MG63 (cell line): ENCODE measurements at places on chromosomes 2 and 18. TPM values are rescaled to one million over a fixed set of nuclear protein-coding genes. Genes with fewer than 3 reads are reported as not detected.

PHOSPHO2 gene
- total RNA-seq: 5.1 and 8.5 TPM in 2 replicates

IL36G gene
- total RNA-seq: not detected in 2 replicates

TOGARAM2 gene
- 1.0 and 3.7 TPM in 2 replicates for total RNA-seq

OTOS gene
- total RNA-seq: not detected in 2 replicates

KCNG2 gene
- not detected in 2 replicates for total RNA-seq

SPATA3 gene
- total RNA-seq: not detected in 2 replicates

SFT2D3 gene
- 8.7 and 9.2 TPM in 2 replicates for total RNA-seq

DHRS9 gene
- total RNA-seq: not detected in 2 replicates

ACP1 gene
- total RNA-seq: 130 and 152 TPM in 2 replicates

GRCh38 chr2:42286268-42286946 is 74.6 kb downstream of the COX7A2L start:
- no peak for DNase-seq

DNA sequence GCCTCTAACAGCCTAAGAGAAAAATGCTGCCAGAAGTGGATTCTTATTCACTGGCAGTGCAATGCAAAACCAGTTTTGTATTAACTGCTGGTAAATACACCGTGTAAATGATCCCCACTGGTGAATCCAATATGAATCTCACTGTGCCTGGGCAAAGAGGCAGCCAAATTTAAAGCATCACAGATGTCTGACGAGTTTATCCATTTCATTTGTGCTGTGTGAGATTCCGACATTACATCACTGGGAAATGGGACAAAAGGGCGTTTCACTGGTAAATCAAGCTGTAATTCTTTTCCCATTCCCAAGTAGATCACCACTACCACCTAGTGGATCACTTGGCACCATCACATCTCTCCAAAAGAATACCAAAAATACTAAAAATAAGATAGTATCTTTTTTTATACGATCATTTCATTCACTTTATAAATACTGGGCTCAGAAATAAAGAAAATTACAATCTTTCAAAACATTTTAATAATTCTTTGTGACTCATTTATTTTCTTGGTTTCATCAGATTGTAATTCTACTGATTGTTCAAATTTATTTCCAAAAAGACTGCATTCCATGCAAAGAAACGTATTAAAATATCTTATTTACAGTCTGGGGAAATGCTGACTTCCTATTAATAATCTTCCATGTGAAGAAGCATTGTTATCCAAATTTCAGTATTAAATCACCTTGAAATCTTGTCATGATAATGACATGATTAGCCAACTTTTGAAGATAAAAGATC is 125.6 kb downstream of the GRB14 start:
- no peak for DNase-seq

DNA sequence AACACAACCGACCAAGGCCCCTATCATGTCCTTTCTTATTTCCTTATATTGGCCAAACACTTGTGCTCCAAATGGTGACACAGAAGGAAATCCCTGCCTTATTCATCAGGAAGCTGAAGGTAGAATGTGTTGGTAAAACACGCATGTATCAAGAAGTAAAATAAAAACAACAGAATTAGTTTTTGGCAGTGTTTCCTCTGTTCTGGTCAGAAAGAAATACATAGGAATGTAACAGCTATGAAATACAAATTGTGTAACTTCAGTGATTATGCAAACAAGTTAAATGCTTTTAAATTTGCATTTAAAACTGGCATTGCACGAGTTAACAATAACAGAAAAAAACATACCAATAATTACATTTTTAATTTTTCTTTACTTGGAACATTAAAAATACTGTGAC is 19.3 kb downstream of the ST6GAL2 start:
- DNase-seq: no peak

- no peak for DNase-seq
Measured at GRCh38 chr2:204059016-204059415, 122.5 kb downstream of the ICOS start.

GRCh38 chr2:179247318-179248023 is 17.2 kb downstream of the SESTD1 start:
- no peak for DNase-seq

DNA sequence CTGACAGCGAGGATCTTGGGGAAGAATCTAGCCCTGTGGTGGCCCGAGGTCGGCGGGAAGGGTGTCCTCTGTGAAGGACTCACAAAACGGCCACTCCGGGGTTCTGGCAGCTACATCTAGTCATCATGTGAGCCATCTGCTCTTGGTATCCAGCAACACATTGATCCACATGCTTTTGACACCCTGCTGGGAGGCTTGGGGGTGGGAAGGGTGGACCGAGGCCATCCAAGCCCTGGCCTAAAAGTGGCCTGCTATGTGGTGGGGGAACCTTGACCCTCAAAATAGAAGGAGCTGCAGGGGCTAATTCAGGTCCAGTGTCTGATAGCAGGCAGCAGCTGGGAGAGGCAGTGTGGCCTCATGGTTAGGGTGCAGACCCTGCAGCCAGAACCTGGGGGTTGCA is 145.7 kb downstream of the CELF4 start:
- DNase-seq: no peak

- DNase-seq: no peak
Measured at GRCh38 chr2:106562268-106563186, 75.4 kb downstream of the CD8B2 start.

DNA sequence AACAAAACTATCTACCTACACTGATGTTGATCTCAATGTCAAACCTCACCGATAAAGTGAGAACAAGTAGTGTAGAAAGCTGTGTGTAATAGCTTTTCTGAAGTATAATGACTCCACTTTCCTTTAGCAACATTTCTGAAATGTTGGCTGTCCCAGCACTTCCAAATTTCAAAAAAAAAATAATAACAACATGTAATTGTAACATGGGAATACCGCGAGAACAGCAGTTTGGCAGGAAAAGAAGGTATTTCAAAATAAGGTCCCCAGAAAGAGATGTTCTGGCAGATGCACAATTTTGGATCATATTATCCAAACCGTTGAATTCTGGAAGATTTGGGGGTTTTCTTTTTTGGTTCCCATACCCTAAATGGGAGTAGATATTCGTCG is 352.0 kb downstream of the ARHGAP15 start:
- no peak for DNase-seq

GRCh38 chr2:170077830-170078569 is 99.9 kb upstream of the MYO3B start:
- no peak for DNase-seq

DNA sequence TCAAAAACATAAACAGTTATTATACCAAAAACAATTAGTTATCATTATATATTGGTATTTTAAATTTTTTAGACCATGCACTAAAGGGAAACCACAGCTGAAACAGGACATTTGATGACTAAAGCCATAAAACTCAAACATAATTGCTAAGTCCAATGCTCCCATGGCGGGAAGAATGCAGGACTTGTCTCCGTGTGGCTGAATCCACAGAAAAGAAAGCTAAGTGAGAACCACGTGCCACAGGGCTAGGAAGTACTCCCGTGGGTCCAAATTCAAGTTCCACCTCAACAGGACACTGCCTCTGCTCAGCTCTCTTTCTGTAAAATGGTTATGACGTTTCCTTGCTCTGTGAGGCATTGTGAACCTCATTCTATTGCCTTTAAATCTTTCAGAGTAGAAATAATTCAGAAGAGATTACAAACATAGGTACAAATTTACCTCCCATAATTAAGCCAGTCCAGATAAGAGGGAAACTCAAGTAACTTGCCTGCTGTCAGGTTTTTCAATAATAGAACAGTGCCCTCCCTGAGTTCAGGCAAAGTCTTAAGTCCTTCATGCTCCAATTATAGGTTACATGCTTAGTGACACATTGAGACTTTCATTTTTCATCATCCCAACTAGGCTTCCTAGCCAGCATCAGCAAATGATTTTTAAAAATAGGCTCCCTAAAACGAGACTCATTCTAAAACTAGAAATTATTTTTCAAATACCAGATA is 36.7 kb downstream of the FTCDNL1 start:
- DNase-seq: no peak

DNA sequence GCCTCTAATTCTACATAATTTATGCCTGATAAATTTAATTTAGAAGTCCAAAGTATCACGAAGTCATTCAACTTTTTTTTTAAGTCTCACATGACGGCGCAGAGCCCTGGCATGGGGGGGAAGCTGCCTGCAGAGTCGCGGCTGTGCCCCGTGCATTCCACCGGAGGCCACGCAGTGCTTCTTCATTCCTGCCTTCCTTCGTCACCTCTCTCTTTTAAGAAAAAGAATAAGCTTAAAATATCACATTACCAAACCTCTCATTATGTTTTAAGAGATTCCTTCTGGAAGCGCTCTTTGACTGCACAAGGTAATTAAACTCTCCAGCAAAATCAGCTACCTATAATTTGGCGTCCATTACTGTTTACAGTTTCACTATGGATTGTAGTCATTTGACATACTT is 20.3 kb upstream of the KIDINS220 start:
- peak; percentile 58 for DNase-seq

DNA sequence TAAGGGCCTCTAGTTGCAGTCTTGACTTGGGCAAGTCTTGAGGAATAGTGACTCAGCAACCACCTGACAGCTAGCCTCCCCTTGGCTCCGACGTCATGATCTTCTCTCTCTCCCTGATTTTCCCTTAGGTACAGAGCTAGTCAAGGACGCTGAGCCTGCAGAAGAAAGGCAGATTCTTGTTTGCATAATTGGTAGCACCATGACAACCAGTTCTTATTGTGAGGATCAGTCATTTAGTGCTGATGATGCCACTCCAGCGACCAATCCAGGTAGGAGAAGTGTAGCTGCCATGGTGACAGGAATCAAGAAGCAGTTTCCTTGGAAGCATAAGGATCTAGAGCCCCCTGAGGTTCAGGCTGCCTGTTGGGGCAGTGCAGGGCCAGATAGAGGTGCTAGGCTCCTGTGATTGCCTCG is 2.8 kb upstream of the RESP18 start:
- DNase-seq: no peak

DNA sequence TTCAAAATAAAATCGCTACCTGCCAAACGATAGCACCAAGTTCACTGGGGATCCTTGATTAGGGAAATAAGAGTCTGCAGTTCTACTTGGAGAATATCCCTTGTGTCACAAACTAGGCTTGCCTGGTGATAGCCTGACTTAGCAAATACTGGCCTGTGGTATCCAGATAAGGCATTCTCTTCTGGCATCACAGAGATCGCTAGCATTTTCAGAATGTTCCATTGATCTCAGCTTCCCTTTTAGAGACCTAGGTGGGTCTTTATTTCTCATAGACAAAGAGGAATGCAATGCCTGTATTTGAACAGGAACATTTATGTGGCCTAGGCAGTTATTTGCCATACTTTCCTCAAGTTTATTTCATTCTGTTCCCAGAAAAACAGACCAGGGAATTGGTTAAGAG is 349.1 kb downstream of the STK39 start:
- DNase-seq: no peak

GRCh38 chr2:106638043-106638442 is 150.9 kb downstream of the CD8B2 start:
- no peak for DNase-seq

DNA sequence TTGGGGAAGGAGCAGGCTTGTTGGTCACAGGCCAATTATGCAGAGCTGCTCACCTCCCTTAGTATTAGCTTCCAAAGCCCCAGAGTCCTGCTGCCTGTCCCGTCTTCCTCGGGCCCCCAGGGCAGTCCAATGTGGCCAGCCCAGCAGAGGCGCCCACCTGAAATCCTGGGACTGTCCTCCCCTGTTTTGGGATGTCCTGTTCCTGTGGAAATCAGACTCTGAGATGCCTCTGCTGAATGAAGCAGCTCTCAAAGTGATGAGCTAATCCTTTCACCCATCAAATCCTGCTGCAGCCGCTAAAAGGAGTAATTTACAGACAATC is 105.3 kb downstream of the CABLES1 start:
- no peak for DNase-seq

DNA sequence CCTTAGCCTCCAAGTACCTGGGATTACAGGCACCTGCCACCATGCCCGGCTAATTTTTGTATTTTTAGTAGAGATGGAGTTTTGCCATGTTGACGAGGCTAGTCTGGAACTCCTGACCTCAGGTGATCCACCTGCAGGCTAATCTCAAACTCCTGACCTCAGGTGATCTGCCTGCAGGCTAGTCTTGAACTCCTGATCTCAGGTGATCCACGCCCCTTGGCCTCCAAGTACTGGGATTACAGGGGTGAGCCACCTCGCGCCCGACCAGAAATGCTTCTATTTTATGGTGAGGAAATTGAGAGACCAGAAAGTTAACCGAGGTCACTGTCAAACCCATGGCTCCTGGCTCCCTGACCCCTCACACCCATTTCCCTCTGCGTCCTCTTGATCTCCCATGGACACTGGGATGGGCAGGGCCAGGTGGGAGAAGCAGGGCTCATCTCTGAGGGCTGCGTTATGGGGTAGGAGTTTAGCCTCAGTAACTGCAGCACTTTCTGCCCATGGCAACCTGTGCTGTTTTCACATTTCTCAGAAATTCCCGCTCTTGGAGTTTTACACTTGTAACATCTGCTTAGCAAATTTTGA is 210.0 kb downstream of the AGAP1 start:
- DNase-seq: no peak

DNA sequence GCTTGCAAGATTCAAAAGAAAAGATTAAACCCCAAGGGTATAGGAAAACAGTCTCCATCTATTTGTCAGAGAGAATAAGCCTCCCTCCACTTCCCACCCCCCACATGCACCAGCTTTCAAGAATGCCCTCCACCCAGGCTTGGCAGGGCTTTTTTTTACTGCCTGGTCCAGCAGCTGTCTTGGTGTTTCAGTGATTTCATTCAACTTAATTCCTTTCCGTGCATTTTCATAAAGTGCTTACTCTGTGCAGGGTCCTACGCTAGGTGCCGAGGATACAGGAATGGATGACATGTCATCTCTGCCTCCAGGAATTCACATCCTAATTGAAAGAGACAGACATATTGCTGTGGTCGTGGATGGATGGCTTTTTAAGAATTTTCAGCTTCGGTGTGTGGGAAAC is 117.9 kb downstream of the LRATD1 start:
- DNase-seq: no peak
